ENCODE measurements at places on chromosomes 3 and 15. TPM values are rescaled to one million over a fixed set of nuclear protein-coding genes. Genes with fewer than 3 reads are reported as not detected.

Gene AGBL1
- total RNA-seq: not detected

Gene TMF1
- total RNA-seq: 35.6 TPM

DNA sequence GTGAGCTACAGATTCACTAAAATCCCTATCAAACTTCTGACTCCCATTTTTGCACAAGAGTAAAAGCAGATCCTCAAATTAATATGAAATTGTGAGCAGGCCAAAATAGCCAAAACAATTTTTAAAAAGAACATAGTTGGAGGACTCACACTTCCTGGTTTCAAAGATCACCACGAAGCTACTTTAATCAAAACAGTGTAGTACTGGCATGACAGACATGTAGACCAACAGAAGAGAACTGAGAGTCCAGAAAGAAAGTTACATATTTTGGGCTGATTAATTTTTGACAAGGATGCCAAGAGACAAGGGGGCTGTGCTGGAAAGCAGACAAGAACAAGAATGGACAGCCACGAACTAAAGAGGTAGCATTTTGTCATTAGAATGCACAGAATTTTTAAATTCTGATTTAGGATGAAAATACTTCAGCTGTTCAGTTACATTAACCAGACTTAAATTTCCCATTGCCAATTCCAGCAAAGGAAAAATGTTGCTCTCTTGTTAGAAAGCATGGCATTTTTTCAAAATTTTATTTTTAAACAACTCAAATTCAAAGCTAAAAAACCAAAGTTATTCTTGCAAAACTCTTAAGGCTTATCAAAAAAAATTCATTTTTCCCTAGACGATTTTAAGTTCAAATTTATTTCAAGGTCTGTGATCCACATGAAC lies 14.0 kb downstream of the RYK start:
- no peak for DNase-seq
- no peak overlapping the region for H3K4me3 ChIP-seq
- H3K4me1 ChIP-seq: peaks cover 52% of the 10 kb centered on the region

GRCh38 chr3:128488991-128489673 lies 3.9 kb downstream of the GATA2 start:
- no peaks in the 10 kb centered on the region for H3K36me3 ChIP-seq
- H3K27me3 ChIP-seq: peaks cover 67% of the 10 kb centered on the region
- peak overlapping the region; percentile 37 for H3K4me3 ChIP-seq

DNA sequence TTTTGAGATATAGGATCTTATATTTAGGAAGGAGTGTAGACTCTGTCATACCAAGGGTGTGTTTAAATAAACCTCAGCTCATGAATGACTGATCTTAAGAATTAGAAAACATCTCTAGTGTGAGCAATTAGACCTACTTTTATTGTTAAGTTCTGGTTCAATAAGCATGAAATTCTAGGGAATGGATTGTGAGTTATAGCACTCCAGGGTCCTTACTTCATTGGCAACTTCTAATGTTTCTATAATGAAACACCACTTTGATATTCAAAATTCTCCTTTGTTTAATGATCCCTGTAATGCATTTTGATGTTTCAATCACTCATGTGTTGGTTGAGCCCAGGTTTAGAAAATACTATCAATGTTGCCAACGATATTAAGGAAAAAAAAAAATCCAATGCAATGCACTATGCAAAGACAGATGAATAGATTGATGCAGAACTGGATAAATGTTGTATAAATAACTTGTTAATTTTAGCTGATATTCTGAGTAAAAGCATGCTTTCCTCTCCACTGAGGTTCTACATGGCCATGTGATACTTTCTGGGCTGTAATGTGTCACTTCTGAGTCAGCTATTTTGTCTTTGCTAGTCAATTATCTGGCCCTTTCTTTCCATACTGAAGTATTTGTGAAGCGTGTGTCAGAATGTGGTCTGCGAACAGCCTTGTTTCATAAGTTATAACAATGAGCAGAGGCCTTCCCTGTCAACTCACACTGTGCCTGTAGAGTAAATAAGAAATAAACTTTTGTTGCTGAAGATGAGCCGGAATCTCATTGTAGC lies 1035.9 kb downstream of the PLOD2 start:
- DNase-seq: no peak
- H3K36me3 ChIP-seq: no peaks in the 10 kb centered on the region
- H3K4me1 ChIP-seq: no peaks in the 10 kb centered on the region
- H3K27me3 ChIP-seq: no peaks in the 10 kb centered on the region
- no peak overlapping the region for H3K4me3 ChIP-seq

GRCh38 chr3:104437891-104438290 lies 928.8 kb upstream of the ALCAM start:
- no peaks in the 10 kb centered on the region for H3K4me1 ChIP-seq
- H3K36me3 ChIP-seq: no peaks in the 10 kb centered on the region
- H3K27me3 ChIP-seq: no peaks in the 10 kb centered on the region
- H3K4me3 ChIP-seq: no peak overlapping the region
- DNase-seq: no peak
- H3K27ac ChIP-seq: no peak overlapping the region

Gene SPSB4
- not detected for total RNA-seq
